ENCODE measurements at places on chromosomes 1 and 21. TPM values are rescaled to one million over a fixed set of nuclear protein-coding genes. Genes with fewer than 3 reads are reported as not detected.

DNA sequence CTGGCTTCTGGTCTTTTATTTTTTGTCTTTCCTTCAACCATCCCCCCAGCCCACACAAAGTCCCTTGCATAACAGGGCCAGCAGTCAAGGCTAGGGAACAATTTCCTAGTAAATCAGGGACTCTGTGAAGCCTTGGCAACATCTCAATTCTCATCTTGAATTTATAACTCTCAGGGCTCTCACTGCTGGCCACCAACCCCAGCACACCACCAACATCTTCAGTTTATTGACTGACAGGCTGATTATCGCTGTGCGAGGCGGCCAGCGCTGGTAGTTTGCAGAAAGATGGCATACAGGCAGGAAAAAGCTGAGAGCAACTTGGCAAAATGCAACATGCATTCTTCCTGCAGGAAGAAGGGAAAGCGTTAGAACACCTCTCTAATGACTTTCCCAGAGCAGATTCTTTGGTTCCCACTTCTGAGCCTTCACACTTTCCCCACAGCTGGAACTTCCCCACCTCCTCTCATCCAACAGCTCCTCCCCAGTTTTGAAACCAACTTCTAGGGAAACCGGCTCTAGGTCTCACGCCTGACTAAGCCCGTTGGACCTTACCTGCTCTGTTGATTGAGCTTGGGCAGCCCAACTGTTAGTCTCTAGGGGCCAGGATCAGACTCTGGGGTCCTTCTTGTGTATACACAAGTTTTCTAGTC, 26.3 kb upstream of the CSF1 start:
- no peak for DNase-seq

DNA sequence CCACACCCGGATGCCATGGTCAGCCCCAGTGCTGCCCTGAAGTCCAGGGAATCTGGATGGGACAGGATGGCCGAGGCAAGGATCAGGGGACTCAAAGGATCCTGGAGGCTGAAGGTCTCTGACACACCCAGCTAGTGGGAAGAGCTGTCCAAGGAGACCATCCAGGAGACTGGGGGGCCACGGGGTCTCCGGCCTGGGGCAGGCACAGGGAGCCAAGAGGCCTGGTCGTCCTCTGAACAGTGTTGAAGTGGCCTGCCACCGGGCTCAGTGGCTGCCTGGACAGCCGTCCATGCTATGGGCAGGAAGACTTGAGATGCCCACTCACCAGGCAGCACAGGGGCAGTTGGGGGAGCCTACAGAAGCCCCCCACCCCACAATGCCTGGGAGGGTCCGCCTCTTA, 41.9 kb downstream of the MEGF6 start:
- no peak for DNase-seq

- DNase-seq = no peak
Measured at GRCh38 chr1:240244968-240245628, 153.4 kb downstream of the FMN2 start.

DNA sequence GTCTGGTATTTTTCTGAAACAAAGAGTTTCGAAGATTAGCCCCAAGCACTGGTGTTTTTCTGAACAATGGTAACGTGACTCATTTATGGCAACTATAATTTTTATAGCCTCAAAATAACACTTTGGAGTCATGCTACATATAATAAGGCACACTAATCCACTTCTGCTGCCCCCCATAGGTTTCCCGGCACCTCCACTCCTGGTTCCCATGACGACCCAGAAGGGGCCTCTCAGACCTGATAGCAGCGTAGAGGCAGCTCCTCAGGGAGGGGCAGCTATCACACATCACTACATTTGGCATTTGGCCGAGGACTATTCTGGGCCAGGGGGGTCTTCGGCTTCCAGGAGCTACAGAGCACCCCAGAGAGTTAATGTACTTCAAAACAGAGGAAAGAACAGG, 23.3 kb downstream of the CAPN8 start:
- DNase-seq = no peak

- no peak for DNase-seq
Measured at GRCh38 chr21:29304597-29304996, 5.9 kb downstream of the BACH1 start.

- no peak for DNase-seq
Measured at GRCh38 chr1:217453816-217454215, 177.1 kb downstream of the GPATCH2 start.

DNA sequence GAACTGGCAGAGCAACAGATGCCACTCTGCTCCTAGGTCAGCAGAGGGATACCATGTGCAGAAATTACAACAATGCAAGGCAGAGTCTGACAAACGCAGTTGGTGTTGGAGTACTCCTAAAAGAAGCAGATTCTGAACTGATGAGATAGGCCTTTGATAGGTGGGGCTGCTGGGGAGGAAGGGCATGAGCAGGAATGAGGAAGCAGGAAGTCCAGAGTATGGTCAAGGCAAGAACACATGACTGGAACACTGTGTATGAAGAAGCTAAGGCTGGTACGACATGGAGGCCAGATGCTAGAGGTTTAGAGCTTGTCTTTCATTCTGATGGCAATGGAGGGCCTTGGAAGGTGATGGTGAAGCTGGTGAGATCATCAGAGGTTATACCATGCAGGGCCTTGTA, 11.5 kb upstream of the THRAP3 start:
- DNase-seq = no peak

TRABD2B gene
- 0.82 TPM for total RNA-seq

GRCh38 chr21:29669416-29669815, 270.4 kb downstream of the GRIK1 start:
- no peak for DNase-seq

LIN28A gene
- total RNA-seq = not detected

DNA sequence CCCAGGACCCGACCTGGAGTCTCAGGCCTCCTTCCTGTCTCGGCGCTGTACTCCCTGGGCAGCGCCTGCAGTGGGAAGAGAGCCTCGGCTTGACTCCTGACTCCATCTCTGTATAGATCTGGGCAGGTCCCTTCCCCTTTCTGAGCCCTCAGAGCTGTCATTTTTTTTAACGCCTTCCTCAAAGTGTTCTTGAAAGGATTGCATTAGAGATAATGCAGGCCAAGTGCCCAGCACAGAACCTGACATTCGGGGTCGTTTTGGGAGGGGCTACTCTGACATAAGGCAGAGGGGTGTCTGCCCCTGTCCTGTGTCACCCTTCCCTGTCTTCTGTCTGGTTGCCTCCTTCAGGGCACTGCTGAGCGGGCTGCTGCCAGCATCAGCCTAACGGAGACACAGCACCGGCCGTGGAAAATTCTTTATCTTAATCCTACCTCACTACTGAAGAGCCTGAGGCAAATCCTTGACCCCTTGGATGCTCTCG, 271.6 kb downstream of the TRABD2B start:
- no peak for DNase-seq

GRCh38 chr21:34944015-34944755, 104.9 kb downstream of the RUNX1 start:
- DNase-seq = no peak

DNA sequence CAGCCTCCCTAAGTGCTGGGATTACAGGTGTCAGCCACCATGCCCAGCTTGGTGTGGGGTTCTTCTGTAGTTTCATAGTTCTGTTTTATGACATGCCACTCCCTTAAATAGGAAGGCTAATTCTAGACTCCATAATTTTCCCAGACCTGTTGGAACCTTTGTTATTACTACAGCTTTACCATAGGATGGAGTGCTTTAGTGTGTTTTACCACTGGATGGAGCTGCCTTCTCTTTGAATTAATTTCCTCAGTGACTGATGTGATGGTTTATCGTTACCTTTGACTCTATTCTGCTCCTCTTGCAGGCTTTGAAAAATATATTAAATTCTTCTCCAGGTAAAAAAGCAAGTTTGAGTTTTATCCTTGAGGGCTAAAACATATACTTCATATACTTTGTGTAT, 84.6 kb upstream of the NEK7 start:
- no peak for DNase-seq

- no peak for DNase-seq
Measured at GRCh38 chr1:109396513-109396839, 1.2 kb downstream of the SORT1 start.

DNA sequence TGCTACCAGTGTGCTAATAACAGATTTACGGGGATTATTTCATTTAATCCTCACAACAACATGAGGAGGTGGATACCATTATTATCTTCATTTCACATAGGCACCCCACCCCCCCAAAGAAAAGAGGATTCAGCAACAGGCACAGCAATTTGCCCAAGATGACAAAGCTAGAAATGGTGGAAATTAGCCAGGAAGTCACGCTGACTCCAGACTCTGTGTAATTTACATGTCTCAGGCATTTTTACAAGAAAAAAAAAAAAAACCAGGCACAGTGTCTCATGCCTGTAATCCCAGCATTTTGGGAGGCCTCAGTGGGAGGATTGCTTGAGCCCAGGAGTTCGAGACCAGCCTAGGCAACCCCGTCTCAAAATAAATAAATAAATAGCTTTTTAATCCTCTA, 37.5 kb upstream of the PRDM2 start:
- DNase-seq = no peak

OR6K3 gene
- not detected for total RNA-seq

- DNase-seq = no peak
Measured at GRCh38 chr1:172727956-172728603, 69.2 kb downstream of the FASLG start.

DNA sequence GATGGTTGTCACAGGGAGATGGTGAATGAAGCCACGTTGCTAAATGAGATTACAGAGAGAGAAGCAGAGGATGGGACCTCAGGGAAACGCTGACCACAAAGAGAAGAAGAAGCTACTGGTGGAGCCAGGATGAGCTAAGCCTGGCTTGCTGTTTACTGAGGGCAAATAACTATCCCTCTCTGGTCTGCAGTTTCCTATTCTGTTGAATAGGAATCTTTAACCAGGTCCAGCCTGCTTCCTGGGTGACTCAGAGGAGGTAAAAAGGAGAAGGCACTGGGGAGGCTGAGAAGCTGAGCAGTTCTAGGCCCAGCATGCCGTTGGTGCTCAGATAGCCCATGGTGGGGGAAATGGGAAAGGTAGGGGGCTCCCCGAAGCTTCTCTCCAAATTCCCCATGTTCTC, 29.6 kb downstream of the DMBX1 start:
- DNase-seq = no peak

DNA sequence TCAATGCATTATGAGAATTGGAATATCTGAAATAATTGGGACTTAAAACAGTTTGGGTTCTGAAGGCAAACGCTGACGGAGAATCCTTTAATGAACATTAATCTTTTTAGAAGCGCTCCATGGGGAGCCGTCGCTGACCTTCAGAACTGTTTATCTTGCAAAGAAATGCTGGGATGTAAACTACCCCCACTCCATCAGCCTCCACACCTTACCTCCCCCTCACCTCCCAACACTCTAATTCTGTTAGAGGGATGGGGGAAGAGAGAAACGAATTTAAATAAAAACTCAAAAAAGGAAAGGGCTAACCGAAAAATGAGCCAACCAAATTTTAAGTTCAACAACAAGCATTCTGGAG, 44.1 kb upstream of the DNAJC6 start:
- DNase-seq = no peak

DNA sequence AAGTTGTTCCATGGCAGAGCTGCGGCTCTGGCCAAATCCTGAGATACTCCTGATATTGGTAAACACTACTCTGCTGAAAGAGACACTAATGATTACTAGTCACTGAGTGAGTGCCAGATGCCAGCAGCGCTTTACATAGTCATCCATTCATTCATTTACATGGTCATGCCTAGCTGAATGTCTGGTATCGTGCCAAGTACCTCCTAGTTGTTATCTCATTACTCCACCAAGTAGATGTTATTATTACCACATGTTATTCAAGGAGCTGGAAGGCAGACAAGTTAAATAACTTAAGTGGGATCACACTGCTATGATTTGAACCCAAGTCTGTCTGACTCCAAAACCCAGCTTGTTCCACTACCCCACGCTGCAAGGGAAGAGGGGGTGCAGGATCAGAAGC, 4.7 kb downstream of the OLFML2B start:
- no peak for DNase-seq

CYB561D1 gene
- total RNA-seq = 12.0 TPM

DNA sequence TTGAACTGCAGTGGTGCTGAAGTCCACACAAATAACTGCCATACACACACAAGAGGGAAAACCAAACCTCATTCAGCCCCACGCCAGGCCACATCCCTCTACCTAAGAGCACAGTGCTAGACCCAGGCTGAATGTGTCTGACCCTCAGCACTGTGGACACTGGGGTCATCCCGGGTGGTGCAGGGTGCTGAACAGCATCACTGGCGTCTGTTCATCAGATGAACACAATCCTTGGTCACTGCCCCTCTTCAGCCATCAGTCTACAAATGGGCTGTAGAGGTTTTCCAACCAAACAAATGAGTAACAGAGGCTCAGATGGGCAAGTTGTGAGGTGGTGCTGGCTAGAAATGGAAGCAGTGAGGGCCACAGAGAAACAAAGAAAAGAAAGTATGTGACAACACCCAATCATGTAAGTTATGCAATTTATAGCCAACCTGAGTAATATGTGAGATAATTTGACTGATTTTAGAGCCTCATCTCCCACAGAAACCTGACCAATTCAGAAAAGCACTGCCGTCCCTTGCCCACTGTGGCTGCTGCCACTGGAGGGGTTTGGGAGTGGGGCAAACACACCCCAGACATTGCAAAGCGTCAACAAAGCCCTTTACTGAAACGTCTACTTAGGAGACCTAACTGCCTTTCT, 27.9 kb downstream of the GNB1 start:
- DNase-seq = no peak

PDC gene
- total RNA-seq = not detected

TOR1AIP2 gene
- total RNA-seq = 138 TPM

DNA sequence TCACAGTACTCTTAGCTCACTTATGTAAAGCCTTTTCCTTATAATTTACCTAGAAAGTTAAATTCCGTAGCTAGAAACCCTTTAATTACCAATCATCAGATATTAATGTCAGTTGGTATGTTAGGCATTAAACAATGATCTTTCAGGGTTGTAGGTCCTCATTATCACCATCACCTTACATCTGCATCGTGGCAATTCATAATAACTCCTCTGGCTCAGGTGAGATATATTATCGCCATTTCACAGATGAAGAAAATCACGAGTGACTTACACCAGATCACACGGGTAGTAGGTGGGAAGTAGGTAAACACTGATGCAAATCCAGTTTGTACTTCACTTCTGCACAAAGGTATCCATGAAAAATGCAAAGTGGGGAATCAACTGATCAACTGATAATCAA, 639 bp downstream of the NUP133 start:
- DNase-seq = no peak

BSND gene
- not detected for total RNA-seq

DNA sequence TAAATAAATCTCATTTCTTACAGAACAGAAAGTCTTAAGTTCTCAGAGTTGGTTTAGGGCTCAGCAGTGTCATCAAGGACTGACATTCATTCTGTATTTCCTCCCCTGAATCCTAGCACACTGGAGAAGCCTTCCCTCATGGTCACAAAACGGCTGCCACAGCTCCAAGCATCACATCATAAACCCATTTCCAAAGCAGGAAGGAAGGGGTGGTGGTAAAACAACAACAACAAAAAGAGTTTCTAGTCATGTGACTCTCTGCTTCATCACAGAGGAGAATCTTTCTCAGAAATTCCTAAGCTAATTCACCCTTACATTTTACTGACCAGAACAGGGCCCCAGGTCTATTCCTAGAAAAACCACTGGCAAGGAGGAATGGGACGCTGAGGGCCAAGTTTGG, 210.3 kb downstream of the KAZN start:
- DNase-seq = no peak

GRCh38 chr1:66834926-66835325, 33.9 kb upstream of the INSL5 start:
- DNase-seq = no peak

GRCh38 chr1:229694053-229694693, 68.1 kb downstream of the URB2 start:
- no peak for DNase-seq

ANGPTL7 gene
- total RNA-seq = 38.7 TPM

FOXD2 gene
- 0.12 TPM for total RNA-seq

GRCh38 chr1:168755800-168756418, 26.9 kb upstream of the DPT start:
- DNase-seq = no peak

VWA5B1 gene
- total RNA-seq = not detected

- DNase-seq = no peak
Measured at GRCh38 chr1:42928859-42929258, 29.8 kb downstream of the SLC2A1 start.
